ENCODE measurements at places on chromosomes 16 and 17. TPM values are rescaled to one million over a fixed set of nuclear protein-coding genes. Genes with fewer than 3 reads are reported as not detected.

Gene ABCC12
- not detected for total RNA-seq

Gene KRT14
- total RNA-seq: 0.18 TPM

Gene METTL23
- 19.8 TPM for total RNA-seq

Gene CEP112
- total RNA-seq: 7.2 TPM

Gene SLC47A1
- total RNA-seq: 11.6 TPM

Gene QPRT
- 0.13 TPM for total RNA-seq

Gene EFTUD2
- total RNA-seq: 226 TPM

Gene FSCN2
- total RNA-seq: 0.66 TPM

Gene TTYH2
- total RNA-seq: 1.1 TPM

Gene LRRC36
- 0.32 TPM for total RNA-seq

Gene ASIC2
- under 0.01 TPM for total RNA-seq

Gene PPY
- not detected for total RNA-seq

Gene SYNGR2
- 35.8 TPM for total RNA-seq

Gene TNFRSF12A
- total RNA-seq: 171 TPM

Gene KRTAP1-5
- total RNA-seq: not detected

Gene ANKS4B
- not detected for total RNA-seq

Gene DDX42
- 67.0 TPM for total RNA-seq

Gene C16orf46
- 0.35 TPM for total RNA-seq

Gene PRSS33
- total RNA-seq: not detected

Gene ASGR1
- 16.4 TPM for total RNA-seq

Gene HSD17B2
- total RNA-seq: 1.7 TPM

Gene CD300E
- total RNA-seq: not detected

Gene FLYWCH2
- 38.9 TPM for total RNA-seq

Gene NOXO1
- 0.13 TPM for total RNA-seq

Gene MYCBPAP
- 0.46 TPM for total RNA-seq

Gene NACA2
- total RNA-seq: not detected

Gene SPNS3
- total RNA-seq: 0.13 TPM

Gene KCNJ18
- not detected for total RNA-seq

Gene CDRT15
- not detected for total RNA-seq

Gene ABCC3
- total RNA-seq: 3.6 TPM

Gene BBS2
- total RNA-seq: 29.7 TPM

All from pulmonary artery endothelial cell (primary cell).